Ascending aorta (tissue), 2 donors: ENCODE measurements at places on chromosomes 3 and 15.

DNA sequence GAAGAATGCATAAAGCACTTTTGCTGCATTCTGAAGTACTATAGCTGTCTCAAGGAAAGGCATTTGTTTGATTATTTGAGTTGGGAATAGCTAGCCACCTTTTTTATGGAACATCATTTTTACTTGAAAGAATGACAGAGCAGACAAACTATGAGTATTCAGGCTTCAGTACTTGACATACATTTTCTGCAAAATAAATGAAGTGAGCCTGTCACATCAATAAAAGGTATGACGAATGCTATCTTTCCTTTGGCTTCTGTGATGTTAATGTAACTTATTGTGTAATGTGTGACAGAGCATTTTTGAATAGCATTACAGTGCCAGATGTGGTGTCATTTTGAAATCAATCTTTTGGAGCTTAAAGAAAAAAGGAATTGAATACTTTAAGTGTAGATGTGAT is 440.3 kb upstream of the ONECUT1 start:
- no peak for DNase-seq

GRCh38 chr3:196757876-196758739 is 18.5 kb downstream of the PAK2 start:
- no peak for DNase-seq

DNA sequence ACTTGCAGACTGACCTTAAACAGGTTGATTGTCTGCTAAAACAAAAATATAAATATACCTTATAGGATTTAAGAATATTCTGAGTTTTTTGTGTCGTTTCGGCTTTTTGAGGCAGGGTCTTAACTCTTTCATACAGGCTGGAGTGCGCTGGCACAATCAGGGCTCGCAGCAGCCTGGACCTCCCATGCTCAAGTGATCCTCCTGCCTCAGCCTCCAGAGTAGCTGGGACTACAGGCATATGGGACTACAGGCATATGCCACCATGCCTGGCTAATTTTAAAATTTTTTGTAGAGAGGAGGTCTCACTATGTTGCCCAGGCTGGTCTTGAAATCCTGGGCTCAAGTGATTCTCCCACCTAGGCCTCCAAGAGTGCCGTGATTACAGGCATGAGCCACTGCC is 113.9 kb downstream of the TCF12 start:
- DNase-seq = no peak

DNA sequence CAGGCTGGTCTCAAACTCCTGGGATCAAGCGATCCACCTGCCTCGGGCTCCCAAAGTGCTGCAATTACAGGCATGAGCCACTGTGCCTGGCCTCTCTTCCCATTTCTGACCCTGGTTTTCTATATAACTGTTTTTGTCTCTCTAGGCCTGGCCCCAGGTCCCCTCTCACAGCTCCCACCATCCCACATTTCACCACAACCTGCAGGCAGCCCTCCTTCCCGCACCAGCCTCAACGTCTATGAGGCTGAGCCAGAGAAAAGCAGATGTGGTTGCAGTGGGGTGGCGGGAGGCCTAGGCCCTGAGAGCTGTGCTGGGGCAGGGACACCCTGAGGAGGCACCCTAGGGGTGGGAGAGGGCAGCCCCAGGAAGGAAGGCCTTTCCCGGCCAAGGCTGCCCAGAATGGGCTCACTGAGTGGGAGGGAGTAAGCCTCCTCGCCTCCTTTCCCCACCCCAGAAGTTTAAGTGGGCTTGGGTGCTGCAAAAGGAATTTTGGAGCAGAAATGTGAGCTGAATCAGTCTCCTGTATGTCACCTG is 99.7 kb downstream of the LSM3 start:
- DNase-seq = no peak

DNA sequence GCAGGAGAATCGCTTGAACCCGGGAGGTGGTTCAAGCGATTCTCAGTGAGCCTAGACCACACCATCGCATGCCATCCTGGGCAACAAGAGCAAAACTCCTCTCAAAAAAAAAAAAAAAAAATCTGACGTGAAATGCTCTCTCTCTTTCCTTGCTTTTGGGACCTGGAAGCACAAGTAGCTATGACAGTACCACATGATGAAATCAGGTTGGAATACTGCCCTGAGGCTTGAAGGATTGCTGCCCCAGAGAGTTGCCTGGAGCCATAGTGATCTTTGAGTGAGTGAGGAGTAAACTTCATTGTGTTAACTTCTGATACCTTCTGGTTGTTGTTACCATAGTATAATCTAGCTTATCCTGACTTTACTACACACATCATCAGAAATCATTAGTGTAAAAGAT is 23.3 kb downstream of the AKAP13 start:
- DNase-seq = no peak

DNA sequence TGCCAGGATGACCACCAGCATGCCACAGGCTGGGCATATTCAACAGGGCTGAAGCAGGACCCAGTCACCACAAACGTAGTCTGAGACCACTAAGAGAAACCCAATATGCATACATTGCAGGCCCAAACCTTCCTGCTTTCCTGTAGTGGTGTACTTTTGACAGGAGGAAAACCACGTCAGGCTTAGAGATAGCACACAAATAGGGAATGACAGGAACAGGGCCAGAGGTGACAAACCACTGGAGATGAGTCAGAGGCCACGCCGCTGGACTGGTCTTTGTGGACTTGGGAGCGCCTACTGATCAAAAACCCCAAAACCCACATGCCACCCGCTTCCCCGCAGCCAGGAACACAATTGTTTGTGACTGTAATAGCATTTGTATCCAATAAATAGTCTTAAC is 3.6 kb upstream of the EFCAB12 start:
- no peak for DNase-seq

DNA sequence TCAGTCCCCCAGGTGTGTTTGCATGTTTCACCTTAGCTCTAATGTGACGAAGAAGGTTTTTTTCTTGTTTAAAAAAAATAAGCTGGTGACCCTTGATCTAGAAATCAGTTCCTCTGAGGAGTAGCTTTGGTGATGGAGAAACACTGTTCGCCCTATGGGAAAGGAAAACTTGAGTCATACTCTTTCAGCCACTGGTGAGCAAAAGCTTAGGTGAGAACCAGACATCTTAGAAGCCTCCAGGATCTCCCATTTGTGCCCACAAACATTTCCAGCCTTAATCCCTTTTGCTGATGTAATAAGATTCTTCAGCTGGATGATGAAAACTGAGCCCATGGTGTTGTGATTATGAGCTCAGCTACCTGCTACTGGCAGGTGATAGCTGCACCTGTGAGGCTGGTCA is 37.8 kb downstream of the SLC27A2 start:
- DNase-seq = no peak
